Activated T-helper 17 cell treated with anti-CD3 and anti-CD28 coated beads, Interleukin-2, amount 50 U/mL, for 72 hours (primary cell): ENCODE measurements at places on chromosomes 4 and X.
A peak's percentile ranks its signal among the peaks of the same experiment; 100 is the strongest.

DNA sequence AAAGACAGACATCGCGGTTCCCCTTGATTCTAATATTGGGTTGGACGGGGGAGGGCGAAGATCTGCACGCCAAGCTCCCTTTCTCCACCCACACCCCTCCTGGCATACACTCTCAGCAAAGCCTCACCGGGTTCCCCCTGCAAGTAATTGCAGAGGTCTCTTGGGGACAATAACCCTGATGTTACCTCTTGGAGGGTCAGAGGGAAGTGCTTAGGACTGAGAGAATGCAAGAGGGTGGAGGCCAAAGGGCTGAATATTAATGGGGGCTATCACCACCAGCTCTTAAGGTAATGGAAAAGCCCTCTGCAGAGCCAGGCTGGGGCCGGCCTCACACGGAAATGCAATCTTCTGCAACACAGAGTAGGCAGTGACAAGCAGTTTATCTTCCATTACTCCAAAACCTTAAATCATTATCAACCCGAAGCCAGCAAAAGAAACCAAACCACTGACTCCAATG lies 344.1 kb upstream of the GATB start:
- no peak for ATAC-seq

DNA sequence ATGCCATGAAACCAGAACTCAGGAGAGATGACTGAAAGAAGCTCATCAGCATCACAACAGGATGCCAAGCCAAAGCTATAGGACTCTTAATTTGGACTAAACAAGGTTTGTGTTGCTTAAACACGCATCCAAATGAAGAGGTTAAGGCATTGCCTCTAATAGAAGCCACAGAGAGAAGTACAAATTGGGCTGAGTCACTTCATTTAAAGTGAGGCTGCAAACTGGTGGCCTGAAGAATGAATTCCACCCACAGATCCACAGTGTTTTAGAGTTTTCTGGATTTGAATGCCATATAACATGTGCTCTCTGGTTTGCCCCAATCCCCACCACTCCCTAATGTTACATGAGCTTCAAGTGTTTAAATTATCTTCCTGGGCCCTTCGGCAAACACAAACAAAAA lies 103.5 kb downstream of the FIP1L1 start:
- no peak for ATAC-seq

DNA sequence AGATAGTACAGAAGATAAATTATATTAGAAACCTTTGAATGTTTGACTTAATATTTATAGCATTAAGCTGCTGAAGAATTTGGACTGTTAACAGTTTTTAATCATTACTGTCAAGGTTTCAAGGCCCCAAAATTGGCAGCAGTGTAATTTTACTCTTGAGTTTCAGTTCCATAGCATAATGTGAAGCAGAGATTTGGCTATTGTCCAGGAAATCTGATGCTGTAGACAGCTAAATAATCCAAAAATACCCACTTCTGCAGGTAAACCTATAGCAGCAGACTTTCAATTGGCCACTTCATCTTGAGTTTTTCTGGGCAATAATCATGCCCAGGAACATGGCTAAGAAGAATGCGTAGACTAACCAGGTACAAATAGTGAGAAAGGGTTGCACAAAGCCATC lies 85.0 kb downstream of the RCHY1 start:
- ATAC-seq: no peak

DNA sequence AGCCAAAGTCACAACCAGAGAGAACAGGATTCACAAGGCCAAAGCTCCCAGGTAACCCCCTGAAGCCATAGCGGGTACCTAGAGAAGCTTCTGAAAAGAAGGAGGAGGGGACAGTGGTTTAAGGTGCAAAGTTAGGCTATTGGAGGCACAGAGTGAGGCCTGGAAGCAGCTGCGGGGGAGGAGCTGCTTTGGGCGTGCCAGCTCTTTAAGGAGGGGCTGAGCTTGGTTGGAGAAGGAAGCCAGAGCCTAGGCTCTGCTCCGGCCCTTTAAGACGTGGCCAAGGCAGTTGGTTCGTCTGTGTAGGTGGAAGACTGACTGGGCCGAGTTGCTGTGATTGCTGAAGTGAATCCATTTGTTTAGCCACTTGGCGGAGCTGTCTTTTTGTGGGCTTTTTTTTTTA lies 1.5 kb downstream of the KLF8 start:
- peak; percentile 82 for ATAC-seq

DNA sequence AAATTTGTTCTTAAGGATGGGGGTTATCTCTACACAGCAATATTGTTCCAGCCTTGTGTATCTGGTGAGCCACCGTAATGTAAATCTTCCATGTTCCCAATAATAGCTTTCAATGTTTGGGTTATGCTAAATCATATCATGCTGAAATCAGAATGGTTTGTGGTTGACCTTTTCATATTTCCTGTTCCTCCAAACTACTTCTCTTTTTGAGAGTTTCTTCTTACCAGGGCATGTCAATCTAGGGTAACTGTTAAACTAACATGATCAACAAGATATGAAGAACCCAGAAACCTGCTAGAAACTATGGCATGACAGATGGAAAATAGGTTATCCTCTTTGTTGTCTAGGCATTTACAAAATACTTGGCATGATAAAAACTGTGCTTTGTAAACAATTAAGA lies 22.0 kb downstream of the TNMD start:
- ATAC-seq: peak; percentile 21

GRCh38 chr4:63563288-63564014 lies 845.8 kb downstream of the TECRL start:
- no peak for ATAC-seq

DNA sequence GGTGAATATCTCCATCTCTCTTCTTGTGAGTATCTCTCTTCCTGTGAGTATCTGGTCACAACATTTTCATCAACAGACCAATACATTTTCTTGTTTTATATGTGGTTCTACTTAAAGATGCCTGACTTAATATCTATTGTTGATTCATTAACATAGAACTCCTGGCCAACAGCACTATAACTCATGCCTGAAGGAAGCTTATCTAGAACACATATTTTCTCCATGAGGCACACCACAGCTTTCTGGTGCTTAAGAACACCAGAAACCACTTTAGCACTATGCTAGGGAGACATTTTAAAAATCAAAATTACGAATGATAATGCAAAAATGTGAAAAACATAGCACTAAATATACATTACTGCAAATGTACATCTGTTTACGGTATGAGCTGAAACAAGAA lies 190.4 kb downstream of the GABRB1 start:
- no peak for ATAC-seq

- ATAC-seq: no peak
These were observed 93.4 kb downstream of the RS1 start for GRCh38 chrX:18578546-18578945.

GRCh38 chr4:72408568-72408967 lies 160.5 kb downstream of the ADAMTS3 start:
- ATAC-seq: no peak

DNA sequence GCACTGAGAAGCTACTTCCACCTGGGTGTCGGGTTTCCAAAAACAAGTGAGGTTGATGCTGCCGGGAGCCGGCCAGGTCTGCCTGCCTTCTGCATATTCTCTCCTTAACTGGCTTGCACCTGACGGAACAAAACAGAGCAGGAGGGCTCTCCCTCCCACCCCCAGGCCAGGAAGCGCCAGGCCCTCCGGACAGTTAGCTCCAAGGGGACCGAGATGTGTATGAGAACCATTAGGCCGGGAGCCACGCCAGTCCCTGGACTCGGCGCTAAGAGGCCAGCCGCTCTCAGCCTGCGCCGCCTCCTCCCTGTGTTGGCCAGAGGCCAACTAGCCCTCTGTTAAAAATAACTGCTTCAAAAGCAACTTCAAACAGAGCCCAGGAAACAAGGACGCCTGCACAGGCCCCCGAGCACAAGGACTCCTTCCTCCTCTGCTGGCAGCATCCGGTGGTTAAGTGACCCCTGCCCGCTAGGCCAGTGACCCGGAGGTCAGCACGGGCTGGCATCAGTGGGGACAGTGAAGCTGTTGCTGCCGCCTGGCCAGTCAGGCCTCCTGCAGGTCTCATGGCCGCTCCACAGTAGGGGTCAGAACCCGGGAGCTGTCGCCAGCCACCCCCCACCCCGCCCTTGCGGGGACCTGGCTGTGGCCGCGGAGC lies 107.9 kb downstream of the ABLIM2 start:
- ATAC-seq: no peak

DNA sequence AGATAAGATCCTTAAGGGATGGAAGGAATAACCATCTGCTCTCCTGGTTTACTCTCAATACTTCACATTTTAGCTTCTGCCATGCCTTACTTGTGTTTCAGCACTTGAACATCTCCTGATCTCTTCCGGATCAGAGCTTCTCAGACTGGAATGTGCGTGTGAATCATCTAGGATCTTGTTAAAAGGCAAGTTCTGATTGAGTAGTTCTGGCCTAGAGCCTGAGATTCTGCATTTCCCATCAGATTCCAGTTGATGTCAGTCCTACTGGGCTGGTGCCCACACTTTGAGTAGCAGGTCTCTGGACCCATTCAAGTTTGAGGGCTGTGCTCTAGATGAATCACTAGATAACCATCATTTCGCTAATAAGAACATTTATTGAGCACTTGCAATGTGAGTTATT lies 20.0 kb downstream of the NDP start:
- no peak for ATAC-seq

GRCh38 chr4:88219099-88219498 lies 60.7 kb upstream of the ABCG2 start:
- peak; percentile 56 for ATAC-seq

DNA sequence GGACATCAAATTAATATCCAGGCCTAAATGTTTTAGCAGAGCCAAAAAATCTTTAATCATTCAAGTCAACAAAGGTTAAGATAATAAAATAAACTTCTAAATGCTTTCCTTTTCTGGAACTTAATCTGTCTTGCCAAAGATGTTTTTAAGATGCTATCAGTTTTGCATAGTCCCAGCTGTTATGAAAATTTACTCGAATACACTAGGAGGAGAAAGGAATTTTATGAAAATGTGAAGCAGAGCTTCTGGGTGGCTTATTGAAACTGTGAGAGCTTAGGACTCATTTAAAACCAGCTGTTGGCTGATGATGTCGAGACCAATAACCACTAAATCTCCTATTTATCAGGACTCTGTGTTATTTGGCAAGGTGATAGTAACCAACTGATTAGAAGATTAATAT lies 202.2 kb upstream of the ETNPPL start:
- no peak for ATAC-seq

DNA sequence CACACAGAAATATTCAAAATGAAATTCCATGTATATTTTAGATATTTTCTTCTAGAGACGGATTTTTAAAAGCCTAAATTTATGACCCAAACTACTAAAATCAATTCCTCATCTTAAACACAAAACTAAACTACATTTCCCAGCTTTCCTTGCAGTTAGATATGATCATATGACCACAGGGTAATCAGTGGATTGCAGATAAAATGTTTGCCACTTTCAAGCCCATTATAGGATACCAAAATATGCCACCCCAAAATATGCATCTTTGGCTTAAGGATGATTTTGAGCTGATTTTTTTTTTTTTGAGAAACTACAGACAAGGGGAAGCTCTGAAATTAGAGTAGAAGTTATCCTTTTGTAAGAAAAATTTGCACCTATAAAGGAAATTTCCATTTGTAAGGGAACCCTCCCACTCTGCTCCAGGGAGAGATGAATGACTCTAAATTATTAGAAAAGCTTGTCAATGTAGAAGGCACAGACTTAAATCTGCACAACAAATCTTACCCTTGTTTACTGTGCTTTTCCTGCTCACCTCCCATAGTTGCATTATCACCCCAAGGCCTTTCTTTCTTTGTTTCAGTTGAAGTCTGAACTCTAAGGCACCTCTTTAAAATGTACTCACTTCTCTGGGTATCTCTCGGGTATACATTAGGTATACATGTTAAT lies 503.0 kb downstream of the PDHA2 start:
- ATAC-seq: no peak

DNA sequence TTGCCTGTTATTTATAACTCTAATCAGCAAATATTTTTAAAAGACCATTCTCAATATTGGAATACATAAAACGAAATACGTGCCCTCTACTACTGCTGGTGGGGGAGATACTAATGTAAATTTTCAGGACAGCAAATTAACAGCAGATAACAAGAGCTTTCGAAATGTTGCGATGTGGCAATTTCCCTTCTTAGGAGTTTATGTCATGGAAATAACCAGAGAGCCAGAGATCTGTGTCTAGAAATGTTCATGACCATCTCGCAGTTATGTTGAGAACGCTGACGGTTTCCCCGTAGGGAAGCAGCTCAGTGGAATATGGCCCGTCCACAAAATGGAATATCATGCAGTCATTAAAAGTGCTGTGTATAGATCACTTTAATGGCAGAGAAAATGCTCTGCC lies 238.4 kb upstream of the PSAPL1 start:
- ATAC-seq: no peak

DNA sequence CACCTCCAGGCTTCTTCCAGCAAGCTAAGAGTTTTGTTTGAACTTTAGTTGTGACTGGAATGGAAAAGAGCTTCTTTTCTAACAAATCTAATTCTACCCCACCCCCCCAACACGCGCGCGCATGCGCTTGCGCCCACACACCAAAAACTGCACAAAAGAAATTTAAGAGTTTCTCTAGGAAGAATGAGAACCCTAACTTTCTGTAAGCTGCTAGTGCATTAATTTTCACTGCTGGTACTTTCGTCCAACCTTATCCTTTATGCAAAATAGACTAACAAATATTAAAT lies 9.0 kb upstream of the INTU start:
- ATAC-seq: no peak

DNA sequence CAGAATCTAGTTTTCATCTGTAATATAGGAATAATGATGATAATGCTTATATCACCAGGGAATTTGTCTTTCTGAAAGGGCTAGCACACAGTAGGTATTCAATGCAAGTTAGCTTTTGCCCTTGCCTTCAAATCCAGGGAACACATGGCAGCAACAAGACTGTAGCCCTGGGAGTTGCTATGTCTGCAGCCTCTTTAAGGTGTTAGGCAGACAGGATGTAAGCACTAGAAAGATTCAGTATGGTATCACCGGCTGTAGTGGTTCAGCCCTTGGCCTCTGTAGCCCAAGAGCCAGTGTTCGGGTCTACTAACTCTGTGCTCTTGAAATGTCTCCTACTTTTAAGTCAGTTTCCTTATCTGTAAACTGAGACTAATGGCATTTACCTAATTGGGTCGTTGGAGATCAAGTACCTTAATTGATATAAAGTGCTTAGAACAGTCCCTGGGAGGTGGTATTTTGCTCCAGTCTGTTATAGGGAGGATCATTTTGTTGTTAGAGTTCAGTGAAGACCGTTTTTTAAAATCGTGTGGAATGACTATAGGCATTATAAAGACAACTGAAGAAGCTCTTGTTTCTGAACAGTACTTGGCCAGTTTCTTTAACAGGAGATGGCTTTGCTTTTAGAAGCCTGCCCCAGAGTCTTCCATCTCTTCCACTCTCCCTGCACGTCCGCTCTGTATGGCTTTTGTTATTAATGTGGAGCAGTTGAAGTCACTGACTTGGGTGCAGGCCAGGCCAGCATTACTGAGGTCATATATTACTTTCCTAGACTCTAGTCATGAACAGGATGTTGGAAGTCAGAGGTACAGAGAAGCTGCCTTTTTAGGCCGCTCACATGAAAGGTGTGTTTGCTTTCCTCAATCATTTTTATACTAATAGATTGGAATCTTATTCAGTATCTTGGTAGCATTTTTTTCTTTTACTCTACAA lies 44.8 kb downstream of the GAB1 start:
- no peak for ATAC-seq

GRCh38 chr4:82640540-82640939 lies 78.8 kb upstream of the TMEM150C start:
- ATAC-seq: no peak
